HuH-7.5 (cell line): ENCODE measurements at places on chromosomes 5 and 9.

- DNase-seq = no peak
These were observed 159.0 kb downstream of the CPLANE1 start for GRCh38 chr5:37090123-37090726.

DNA sequence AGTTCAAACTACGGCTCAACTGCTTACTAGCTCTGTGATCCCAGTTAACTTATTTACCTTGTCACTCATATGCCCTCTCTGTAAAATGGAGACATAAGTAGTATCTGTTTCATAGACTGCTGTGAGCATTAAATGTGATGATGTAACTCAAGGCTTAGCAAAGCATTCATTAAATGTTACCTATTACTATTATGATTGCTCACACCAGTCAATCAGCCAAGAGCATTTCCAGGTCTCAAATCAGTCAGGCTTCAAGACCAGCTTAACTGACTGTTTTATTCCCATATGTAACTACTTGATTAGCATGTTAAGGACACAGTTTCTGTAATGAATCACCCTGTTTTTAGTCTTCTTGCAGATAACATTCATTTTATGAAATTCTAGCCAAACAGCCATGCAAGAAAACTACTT is 413.3 kb downstream of the MLLT3 start:
- no peak for DNase-seq

GRCh38 chr5:77302247-77302646 is 91.8 kb downstream of the PDE8B start:
- DNase-seq = no peak

- DNase-seq = no peak
These were observed 1.3 kb upstream of the LRRC14B start for GRCh38 chr5:189976-190365.

- no peak for DNase-seq
These were observed 13.4 kb downstream of the HSPA5 start for GRCh38 chr9:125227761-125228160.

DNA sequence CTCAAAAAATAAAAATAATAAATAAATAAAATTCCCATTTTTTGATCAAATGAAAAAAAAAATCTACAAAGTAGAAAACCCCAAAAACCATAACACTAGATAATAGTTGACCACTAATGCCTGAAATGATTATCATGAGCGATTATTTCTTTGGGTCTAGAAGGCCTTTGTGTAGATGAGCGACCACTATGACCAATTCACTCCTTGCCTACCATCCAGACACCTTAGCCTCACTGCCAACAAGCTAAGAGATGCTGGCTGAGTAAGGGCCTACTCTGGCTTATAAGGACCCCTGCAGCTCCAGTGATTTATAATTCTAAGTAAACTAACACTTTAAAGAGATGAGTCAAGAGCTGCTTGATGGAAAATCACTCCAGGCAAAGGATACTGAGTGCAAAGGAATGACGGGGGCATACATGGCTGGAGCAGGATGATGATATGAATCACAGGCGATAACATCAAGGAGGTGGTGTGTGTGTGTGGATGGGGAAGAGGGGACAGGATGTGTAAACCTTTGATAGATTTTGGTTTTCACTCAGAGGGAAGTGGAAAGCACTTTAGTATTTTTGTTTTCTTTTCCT is 4.8 kb upstream of the F2RL1 start:
- no peak for DNase-seq
